ENCODE measurements at places on chromosomes 3 and 15. TPM values are rescaled to one million over a fixed set of nuclear protein-coding genes. Genes with fewer than 3 reads are reported as not detected.

The NOX5 gene
- not detected for total RNA-seq

The TUSC7 gene
- total RNA-seq = not detected

The ELL3 gene
- 4.9 TPM for total RNA-seq

The CHST2 gene
- 2.4 TPM for total RNA-seq

Data from activated naive CD8-positive, alpha-beta T cell treated with anti-CD3 and anti-CD28 coated beads, Interleukin-2, amount 10 ng/mL, durations not matched to agents 7 days and 5 days (primary cell).